Camera-type eye (tissue), 1 donor: ENCODE measurements at places on chromosomes 13 and 19. TPM values are rescaled to one million over a fixed set of nuclear protein-coding genes. Genes with fewer than 3 reads are reported as not detected.

NTF4 gene
- 0.93 TPM for total RNA-seq

F7 gene
- total RNA-seq = 2.1 TPM

IGFL3 gene
- not detected for total RNA-seq

TUBB4A gene
- 51.8 TPM for total RNA-seq

AMH gene
- 0.82 TPM for total RNA-seq

CEACAM16 gene
- total RNA-seq = not detected

ZNF784 gene
- 9.3 TPM for total RNA-seq

ATP8B3 gene
- 2.1 TPM for total RNA-seq

PCDH17 gene
- total RNA-seq = 25.2 TPM

SLC25A41 gene
- not detected for total RNA-seq

ETFB gene
- total RNA-seq = 37.9 TPM

LILRB3 gene
- total RNA-seq = 9.2 TPM

KIR2DL1 gene
- total RNA-seq = not detected

JAK3 gene
- total RNA-seq = 3.4 TPM

CGB7 gene
- total RNA-seq = not detected

KRTDAP gene
- not detected for total RNA-seq

STX10 gene
- 50.3 TPM for total RNA-seq

ESD gene
- total RNA-seq = 107 TPM

ZNF442 gene
- 13.2 TPM for total RNA-seq
